ENCODE measurements at places on chromosomes 6 and 20.

- no peak for DNase-seq
Measured at GRCh38 chr6:4399656-4400055, 264.3 kb upstream of the ECI2 start.

- peak; percentile 12 for DNase-seq
Measured at GRCh38 chr6:6856538-6857523, 250.9 kb upstream of the RREB1 start.

DNA sequence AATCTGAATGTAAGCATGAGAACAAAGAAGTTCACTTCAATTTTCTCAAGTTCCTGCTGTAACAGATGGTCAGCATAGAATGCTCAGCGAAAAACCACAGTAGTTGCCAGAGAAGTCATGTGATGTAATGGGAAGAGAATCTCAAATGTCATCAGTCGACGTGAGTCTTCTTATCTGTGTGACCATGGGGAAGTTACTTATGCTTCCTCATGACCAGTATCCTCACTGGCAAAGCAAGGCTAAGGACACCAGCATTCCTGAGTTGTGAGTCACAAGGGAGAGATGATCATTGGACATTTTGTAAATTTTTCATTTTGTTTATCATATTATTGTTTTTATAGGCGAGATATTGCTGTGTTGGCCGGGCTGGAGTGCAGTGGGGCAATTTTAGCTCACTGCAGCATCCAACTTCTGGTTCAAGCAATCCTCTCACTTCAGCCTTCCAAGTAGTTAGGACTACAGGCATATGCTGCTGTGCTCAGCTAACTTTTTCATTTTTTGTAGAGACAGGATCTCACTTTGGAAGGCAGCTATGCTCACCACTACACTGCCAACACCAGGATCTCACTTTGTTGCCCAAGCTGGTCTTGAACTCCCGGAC, 21.9 kb downstream of the SGK1 start:
- DNase-seq, result no peak

DNA sequence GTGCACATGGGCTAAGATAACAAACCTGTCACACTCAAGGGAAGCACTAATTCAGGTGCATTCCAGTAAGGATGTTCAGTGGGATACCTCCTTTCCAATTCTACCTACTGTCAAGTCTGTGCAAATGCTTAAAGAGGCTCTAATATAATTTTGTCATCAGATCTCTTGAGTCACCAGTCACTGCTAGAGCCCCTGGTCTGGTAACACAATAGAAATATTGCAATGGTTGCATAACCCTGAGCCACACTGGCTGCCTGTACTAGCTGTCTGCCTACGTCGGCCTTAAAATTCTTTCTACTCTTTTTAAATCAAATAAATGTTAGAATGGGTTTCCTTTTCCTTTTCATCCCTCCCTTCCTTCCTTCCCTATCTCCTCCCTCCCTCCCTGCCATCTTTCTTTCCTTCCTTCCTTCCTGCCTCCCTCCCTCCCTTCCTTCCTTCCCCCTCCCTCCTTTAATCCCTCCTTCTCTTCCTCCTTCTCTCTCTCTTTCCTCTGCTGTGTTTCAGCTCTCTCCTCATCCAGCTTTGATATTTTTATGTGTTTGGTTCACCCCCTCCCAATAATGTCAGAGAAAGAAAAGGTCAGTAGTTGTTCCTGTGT, 28.1 kb upstream of the OLIG3 start:
- DNase-seq, result no peak

- no peak for DNase-seq
Measured at GRCh38 chr6:66555082-66555481, 848.1 kb upstream of the EYS start.

GRCh38 chr6:122246906-122247658, 152.4 kb upstream of the HSF2 start:
- DNase-seq, result no peak

DNA sequence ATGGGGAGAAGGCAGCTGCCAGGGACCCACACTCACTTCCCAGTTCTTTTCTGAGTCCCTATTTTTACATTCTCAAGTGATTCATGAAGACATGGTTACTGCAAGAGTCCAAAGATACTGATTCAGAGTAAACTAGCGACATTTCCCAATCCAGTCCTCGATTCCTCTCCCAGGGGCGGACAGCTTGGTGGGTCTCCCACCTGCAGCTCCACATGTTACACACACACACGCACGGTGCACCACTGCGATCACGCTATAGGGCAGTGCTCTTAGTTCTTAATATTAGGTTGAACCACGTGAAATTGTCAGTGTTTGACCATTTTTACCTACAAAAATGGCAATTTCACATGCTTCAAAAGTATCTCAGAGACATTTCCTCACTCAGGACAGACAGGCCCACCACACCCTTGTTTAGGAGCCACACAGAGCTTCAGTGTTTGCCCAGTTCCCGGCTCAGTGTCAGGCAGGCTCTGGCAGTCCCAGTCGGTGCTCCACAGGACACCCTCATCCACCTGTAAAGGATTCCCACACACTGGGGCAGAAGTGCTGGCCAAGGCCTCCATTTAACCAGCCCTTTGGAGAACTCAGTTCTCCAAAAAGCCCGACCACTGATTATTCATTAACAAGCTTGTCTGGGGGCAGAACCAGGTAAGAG, 51.8 kb downstream of the RRBP1 start:
- no peak for DNase-seq

DNA sequence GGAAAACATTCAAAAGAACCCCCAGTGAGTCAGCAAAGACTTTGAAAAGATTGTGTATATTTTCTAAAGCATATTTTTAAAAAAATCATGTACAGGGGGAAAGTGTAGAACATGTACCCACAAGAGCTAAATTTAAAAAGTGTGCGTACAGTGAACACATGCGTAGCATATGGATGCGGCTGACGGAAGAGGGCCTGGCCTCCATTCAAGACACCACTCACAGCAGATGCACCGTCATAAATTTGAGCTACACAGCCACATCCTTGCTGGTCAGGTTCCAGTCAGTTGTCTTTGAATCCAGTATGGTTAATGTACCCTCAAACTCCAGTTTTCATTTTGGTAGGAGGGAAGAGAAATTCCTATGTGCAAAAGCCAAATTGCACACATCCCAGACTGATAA, 54.3 kb upstream of the SPACA1 start:
- no peak for DNase-seq

- DNase-seq, result no peak
Measured at GRCh38 chr20:50784464-50784863, 10.4 kb upstream of the BCAS4 start.

GRCh38 chr6:123956492-123957139, 153.0 kb downstream of the NKAIN2 start:
- DNase-seq, result no peak

DNA sequence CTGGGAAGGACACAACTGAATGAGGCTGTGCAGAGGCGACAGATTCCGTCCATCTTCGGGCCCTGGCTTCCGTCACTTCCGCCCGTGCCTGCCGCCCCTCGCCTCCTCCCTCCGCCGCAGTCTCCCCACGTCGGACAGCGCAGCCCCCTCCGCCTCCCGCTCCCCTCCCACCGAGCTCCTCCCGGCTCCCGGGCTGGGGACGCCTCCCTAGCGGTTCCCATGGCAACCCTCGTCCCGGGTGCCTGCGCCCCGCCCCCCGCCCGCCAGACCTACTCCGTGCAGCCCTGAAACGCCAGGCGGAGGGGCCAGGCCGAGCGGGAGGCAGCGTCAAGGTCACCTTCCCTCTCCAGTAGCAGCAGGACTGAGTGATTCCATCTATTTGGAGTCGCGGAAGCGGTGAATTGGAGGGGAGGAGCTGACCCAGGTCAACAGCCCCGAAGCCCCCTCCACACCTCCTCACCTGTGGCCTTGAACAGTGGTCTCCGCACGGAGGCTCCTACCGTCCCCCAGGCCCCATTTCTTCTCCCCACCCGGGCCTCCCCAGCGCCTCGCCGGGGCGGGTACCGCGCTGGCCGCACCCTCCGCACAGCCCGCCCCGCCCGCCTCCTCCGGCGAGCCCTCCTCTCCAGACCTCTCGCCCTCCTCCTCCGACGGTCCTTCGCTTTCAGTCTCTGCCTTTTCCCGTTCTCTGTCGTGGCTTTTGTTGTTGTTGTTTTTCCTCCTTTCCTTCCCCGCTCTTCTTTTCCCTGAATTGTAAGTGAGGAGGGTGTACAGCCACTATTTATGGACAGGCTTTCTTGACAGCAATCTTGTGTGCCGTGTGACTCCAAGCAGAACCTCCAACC, 951 bp downstream of the NRSN2 start:
- DNase-seq, result peak; percentile 97

DNA sequence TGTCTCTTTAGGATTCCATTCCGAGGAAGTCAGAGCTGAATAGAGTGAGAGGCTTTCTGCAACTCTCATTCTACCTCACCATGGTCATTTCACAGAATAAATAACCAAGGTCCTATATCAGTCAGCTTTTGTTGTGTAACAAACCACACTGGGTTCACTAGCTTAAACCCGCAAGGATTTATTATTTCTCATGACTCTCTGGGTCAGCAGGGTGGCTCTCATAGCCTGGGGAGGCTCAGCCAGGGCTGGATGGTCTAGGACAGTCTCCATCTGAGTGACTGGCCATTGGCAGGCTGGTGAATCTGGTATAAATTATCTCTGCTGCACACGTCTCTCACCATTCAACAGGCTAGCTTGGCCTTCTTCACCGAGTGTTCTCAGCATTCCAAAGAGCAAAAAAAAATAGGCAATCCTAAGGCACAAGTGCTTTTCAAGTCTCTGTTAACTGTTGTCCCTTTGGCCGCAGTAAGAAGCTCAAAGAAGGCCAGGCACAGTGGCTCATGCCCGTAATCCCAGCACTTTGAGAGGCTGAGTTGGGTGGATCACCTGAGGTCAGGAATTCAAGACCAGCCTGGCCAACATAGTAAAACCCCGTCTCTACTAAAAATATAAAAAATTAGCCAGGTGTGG, 39.7 kb downstream of the ISM1 start:
- no peak for DNase-seq

DNA sequence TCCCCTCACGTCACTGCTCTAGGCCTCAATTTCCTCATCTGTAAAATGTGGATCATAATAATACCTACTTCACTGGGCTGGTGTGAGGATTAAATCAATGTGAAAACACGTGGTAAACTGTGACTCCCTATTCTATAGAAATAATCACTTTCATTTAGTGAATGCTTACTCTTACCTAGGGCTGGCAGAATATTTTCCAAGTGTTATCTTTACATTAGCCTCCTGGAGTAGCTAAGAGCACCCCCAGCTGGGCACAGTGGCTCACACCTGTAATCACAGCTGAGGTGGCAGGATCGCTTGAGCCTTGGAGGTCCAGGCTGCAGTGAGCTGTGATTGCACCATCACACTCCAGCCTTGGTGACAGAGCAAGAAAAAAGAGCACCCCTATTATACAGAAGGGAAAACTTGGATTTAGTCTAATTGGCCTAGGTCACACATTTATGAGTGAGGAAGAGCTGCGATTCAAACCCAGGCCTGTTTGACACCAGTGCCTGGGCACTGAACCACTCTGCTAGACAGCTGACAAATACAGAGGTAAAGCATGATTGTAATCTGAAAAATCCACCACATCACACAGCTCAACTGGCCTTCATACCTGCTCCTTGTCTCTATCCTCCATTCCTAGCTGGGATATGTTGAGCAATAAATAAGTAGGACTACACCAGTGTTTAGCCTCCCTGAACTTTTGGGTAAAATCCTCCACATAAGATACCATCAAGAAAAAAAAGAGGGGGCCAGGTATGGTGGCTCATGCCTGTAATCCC, 1.4 kb upstream of the SNTA1 start:
- DNase-seq, result no peak

DNA sequence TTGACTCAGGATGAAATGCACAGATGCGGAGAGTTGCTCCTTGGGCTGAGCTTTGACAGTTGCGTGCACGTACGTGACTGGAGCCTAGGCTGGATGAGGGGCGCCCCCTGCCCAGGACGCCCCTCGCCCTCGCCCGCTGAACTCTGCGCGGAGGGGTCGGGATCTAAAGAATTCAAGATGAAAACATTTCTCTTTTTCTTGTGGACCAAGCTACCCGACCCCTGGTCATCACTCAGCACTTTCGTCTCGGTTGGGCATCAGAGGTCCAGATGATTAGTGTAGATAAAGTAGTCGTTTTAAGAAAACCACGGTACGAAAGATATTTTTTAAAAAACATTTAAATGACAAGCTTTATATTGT, 700 bp downstream of the DTD1 start:
- DNase-seq, result no peak

DNA sequence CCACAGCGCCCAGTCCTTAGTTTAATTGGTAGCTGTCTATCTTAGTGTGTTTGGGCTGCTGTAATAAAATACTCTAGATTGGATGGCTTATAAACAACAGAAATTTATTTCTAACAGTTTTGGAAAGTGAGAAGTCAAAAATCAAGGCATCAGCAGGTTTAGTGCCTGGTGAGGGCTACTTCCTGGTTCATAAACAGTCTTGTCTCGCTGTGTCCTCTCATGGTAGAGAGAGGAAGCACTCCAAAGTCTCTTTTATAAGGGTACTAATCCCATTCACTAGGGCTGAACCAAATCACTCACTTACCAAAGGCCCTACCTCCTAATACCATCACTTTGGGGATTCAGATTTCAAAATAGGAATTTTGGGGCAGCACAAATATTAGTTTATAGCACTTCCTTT, 336.9 kb upstream of the RSPO3 start:
- DNase-seq, result no peak

GRCh38 chr6:78561015-78561414, 306.3 kb upstream of the IRAK1BP1 start:
- no peak for DNase-seq

- DNase-seq, result no peak
Measured at GRCh38 chr6:135514706-135515105, 17.2 kb upstream of the AHI1 start.

GRCh38 chr6:111828809-111829208, 44.4 kb downstream of the FYN start:
- DNase-seq, result no peak

DNA sequence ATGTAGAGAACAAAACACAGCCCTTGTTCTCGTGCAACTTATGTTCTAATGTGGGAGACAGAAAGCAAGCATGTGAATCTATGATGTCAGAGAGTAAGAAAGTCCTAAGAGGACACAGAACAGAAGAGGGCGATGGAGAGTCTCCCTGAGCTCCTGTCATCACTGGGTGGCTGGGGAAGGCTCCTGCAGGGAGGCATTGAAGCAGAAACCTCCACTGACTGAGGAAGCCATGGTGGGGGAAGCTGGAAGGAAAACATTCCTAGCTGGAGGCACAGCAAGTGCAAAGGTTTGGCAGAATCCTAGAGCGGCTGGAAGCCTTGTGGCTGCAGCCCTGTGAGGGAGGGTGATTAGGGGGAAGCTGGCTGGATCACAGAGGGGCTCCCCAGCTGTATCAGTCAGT, 248.0 kb downstream of the CDH26 start:
- DNase-seq, result peak; percentile 66

DNA sequence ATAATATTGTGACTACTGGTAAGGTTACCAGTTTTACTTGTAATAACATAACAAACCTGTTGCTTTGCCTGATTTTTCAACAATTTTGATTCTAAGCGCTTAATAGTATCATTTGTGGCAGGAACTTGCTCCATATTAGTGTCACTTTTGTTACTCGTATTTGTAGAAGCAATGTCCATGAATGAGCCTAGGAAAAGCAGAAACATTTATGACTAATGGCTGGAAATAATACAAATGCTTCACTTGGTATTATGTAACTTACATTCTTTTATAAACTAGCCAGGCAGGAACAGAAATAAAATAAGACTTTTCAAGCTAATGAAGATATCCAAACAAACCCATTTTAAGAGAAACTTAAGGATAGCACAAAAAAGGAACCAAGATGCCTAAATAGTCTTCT, 38.9 kb downstream of the MAP3K7 start:
- no peak for DNase-seq

- DNase-seq, result no peak
Measured at GRCh38 chr6:36330366-36330765, 6.3 kb downstream of the BNIP5 start.

- peak; percentile 59 for DNase-seq
Measured at GRCh38 chr20:18628330-18628920, 40.6 kb downstream of the DTD1 start.

GRCh38 chr6:7129360-7129759, 21.6 kb downstream of the RREB1 start:
- no peak for DNase-seq
